ENCODE measurements at places on chromosomes 4 and X.

GRCh38 chrX:22163326-22163725, 109.4 kb upstream of the CBLL2 start:
- no peak for DNase-seq

- no peak for DNase-seq
These were observed 1074.2 kb downstream of the STIM2 start for GRCh38 chr4:27934871-27935270.

- no peak for DNase-seq
These were observed 18.0 kb downstream of the ING2 start for GRCh38 chr4:183522821-183523220.

DNA sequence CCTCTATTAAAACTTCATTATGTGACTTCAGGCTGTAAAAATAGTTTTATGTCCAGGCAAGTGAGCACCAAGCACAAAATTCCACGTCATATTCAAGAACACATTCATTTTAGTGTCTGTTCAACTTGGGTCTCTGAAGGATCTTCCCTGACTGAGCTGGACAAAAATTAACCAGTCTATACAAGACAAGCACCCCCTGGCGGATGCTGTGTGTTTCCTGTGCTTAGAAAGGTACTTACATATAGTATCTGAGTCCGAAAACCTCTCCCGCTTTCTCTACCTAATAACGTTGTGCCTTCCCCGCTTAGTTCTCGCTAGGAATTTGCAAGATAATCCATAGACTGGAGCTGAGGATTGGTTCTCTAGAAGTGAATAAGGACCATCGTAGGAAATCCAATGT, 2214.5 kb upstream of the TENM3 start:
- DNase-seq: peak; percentile 16

GRCh38 chr4:122946142-122946541, 23.7 kb upstream of the NUDT6 start:
- DNase-seq: no peak

GRCh38 chrX:101759000-101759399, 99.3 kb upstream of the ARMCX2 start:
- no peak for DNase-seq

DNA sequence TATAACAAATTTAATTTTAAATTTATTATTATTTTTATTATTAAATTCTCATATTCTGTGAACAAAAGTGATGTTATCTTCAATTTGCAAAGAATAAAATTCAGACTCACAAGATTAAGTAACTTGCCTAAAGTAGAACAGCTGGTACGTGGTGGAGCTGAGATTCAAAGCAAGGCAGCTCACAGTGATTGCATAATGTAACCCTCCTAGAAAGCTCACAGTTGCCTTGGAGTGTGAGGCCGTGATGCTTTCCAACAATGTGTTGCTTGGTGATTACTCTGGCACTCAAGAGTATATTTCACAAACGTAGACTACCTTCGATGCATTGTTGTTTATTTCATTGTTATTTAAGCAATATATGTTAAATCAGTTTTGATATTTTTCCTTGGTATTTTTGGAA, 1039.2 kb upstream of the PABPC4L start:
- DNase-seq: no peak

DNA sequence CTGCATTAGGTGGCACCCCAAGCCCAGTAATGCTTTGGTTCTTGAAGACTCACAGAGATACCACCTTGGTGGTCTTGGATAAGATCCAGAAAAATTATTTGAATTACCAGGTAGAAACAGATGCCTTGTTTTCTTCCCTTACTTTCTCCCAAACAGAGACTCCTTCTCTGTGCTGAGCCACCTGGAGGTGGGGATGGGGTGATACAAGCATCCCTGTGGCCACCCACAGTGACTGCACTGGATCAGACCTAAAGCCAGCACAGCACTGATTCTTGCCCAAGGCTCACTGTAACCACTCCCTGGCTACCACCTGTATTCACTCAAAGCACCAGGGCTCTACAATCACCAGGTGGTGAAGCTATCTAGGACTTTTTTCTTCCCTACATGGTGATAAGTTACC, 156.8 kb downstream of the TEX13A start:
- DNase-seq: no peak

- no peak for DNase-seq
These were observed 7.2 kb upstream of the ADD1 start for GRCh38 chr4:2836391-2836859.

DNA sequence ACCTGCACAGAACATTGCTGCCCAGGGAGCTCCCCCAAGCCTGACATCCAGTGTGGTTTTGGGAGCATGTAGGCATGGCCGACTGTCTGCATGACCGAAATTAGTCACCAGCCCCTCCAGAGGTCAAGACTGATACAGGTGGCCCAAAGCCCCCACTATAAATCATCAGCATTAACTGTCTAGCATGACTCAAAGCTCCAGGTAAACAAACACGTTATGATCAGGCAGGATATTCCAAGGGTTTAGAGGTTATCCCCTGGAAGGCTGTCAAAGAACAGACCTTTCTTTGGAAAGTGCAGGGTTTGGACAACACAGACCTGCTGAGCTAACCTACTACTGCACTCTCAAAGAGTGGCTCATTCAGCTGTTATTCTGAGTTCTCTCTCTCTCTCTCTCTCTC, 2.1 kb upstream of the FAM9A start:
- DNase-seq: no peak

- DNase-seq: no peak
These were observed 169.2 kb upstream of the IL15 start for GRCh38 chr4:141467225-141467624.

DNA sequence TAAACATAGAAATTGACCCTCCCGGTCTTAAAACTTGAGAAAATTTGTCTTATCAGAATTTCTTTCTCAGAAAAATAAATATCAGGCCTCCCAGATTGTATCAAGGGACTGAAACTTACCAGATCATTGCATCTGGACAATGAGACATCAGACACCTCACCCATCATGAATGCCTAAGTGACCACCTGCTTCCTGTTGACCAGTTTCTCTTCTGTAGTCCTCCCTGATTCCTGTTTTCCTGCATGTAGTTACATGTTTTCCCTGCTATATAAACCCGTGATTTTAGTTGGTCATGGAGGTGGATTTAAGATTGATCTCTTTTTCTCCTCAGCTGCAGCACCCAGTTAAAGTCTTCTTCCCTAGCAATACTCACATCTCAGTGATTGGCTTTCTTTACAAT, 548.1 kb downstream of the PPP4R3C start:
- DNase-seq: no peak

- DNase-seq: no peak
These were observed 63.4 kb upstream of the PRRG3 start for GRCh38 chrX:151631822-151632221.

DNA sequence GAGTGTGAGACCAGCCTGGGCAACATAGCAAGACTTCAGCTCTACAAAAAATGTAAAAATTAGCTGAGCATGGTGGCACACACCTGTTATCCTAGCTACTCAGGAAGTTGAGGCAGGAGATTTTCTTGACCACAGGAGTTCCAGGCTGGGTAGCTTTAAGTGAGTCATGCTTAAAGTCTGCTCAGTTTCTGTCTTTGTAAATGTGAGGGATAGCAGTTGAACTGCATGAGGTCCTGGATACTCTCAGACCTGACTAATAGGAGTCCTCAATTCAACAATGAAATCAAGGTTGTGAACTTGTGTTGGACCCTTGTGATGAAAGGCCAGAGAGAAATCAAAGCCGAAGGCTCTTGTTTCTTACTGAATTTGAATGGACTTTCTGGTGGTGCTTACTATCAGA, 45.2 kb downstream of the STARD8 start:
- DNase-seq: no peak

DNA sequence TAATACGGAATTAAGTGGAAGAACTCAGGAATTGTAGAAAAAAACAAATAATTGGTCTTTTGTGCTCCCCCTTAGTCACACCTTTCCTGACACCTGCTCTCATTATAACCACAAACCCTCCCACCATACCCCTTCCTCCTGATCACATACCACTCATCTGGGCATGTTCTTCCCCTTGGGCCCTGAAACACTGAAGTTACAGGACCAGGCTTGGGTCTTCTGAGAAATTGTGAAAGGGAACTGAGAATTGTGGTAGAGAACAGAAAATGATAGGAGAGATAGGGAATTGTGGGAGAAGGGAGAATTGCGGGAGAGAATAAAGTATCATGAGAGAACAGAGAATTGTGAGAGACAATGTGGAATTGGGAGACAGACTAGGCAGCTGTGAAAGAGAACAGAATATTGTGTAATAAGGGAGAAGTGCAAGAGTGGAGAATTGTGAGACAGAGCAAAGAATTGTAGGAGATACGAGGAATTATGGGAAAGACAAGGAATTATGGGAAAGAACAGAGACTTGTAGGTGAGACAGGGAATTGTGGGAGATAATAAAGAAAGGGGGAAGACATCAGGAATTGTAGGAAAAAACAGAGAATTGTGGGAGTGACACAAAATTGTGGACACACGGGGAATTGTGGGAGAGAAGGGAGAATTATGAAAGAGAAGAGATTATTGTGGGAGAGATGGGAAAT, 2.7 kb upstream of the HCCS start:
- no peak for DNase-seq

Data from progenitor cell of endocrine pancreas (in vitro differentiated cells).